ENCODE measurements at places on chromosomes 16 and 17.

- DNase-seq: no peak
Observed at GRCh38 chr17:32794533-32795246, 82.2 kb downstream of the MYO1D start.

DNA sequence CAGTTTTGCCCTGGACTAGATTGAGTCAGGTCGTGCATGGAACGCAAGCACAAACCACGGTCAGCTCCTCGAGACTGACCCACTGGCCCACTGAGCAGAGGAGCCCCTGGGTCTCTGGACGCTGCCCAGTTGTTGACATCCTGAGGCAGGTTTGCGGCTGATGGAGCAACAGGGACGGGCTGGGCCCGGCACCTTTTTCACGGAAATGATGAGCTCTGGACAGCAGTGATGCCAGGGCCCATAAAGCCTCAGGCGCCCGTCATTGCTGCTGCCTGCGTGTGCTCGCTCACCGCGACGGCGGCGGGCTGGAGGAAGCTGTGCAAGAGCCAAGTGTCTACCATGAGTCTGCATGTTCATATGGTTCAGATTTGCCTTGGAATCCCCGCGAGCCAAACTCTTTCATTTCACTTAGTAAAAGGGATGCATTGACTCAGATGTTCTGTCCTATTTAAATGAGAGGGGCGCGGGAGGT lies 30.8 kb upstream of the CRISPLD2 start:
- no peak for DNase-seq

- DNase-seq: no peak
Observed at GRCh38 chr16:27720731-27721530, 171.0 kb downstream of the KATNIP start.

GRCh38 chr17:46984341-46984740 lies 5.3 kb upstream of the RPRML start:
- DNase-seq: no peak

DNA sequence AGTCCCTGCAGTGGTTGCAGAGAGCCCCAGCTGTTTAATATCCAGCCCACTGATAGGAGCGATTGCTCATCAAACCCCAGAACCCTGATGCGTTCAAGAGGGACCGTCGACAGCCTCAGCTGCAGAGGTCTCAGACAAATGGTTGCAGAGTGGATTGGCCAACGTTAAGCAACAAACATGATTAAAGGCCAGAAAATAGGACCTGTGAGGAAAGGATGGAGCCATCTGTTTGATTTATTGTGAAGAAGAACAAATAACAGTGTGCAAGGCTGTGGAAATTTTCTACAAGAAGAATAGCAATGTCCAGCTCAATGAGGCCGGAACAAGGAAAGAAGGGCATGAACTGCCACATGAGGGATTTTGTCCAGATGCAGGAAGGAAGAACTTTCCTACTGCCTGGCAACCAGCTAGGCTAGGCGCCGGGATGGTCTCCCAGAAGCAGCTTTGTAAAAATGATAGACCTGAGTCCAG lies 138.4 kb upstream of the DNAH9 start:
- no peak for DNase-seq

GRCh38 chr17:64219571-64219970 lies 43.5 kb downstream of the TEX2 start:
- DNase-seq: no peak

GRCh38 chr17:69286257-69286656 lies 40.7 kb downstream of the ABCA5 start:
- no peak for DNase-seq

DNA sequence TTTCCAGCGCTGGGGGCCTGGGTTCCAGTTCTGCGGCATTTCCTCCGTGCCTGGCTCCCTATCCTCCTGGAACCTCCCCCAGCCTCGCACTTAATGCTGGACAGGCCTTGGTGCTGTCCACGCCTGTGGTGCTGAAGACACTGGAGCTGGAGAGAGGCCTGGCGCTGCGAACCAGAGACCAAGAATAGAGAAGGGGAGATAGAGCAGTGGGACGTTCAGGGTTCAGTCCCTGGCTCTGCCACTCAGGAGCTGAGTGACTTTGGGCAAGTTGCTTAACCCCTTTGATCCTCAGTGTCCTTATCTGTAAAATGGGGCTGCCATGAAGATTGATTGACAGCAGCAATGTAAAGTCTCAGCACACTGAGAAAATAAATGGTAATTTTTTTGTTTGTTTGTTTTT lies 11.9 kb downstream of the SBK1 start:
- no peak for DNase-seq

DNA sequence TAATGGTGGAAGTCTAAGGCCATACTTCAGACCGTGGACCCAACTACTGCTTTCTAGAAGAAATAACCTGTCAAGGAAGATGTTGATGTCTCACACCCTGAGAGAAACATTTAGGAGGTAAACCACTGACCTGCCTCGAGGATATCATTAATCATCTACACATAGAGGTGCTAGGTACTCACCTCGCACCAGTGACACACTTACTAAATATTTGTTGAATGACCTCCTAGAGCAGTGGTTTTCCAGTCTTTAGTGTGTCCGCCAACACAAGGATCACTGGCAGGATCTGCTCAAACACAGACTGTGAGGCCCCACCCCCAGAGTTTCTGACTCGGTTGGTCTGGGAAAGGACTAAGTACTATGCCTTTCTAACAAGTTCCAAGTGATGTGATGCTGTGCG lies 197.4 kb upstream of the CACNG5 start:
- DNase-seq: no peak

GRCh38 chr17:77742579-77742978 lies 215.9 kb upstream of the TNRC6C start:
- DNase-seq: no peak

GRCh38 chr17:64148699-64149098 lies 18.8 kb upstream of the ERN1 start:
- no peak for DNase-seq

DNA sequence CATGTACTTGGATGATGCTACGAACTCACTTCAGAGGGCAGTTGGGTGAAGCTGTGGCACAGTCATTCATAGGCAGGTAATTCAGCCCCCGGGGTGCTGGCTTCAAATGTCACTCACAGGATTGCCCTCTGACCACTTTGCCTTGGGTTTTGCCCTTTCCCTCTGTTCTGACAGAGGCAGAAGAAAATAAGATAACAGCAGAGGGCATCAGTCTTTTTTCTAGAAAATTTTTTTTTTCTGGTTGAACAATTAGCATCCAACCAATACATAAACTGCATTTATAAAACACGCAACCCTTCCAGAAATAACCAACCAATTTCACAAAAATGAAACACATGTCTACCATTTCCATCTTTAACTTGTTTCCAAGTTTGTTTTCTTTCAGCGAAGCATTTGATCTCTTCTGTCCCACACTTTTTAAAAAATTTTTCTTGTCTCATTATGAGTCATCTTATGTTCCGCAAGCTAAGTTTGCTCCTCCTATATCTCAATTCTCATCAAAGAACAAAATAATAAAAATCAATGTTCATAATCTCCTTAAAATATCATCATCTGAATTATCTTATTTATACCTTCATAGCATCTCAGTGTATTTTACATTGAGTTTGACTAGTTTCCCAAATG lies 15.6 kb downstream of the NACA2 start:
- DNase-seq: no peak

- no peak for DNase-seq
Observed at GRCh38 chr16:56848029-56848936, 16.7 kb upstream of the SLC12A3 start.

- DNase-seq: peak; percentile 93
Observed at GRCh38 chr16:728131-728889, 1.4 kb downstream of the HAGHL start.

DNA sequence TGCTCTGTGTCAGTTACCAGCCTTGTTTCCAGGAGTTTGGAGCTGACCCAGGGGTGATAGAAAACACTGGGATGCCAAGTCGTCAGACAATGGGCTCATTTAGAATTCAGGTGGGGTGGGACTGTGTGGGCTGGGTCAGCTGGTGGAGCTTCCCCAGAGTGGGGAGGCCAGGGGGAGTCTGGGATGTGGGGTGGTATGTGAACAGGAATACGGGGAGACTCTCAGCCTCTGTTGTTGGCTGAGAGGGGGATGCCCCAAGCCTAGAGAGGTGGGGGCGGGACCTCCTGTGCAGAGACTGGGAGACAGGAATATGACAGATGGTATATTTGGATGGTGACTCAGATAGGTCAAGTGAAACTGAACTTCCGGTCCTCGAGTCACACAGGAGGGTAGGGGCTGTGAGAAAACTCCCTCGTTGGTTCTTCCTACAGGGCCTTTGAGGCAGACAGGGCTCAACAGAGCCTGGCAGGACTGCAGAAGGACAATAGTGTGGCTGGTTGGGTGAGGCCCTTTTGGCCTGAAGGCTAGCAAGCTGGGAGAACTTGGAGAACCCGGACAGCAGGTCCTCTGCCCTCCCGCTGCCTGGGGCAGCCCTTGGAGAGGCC lies 23.7 kb downstream of the CDH1 start:
- peak; percentile 66 for DNase-seq

DNA sequence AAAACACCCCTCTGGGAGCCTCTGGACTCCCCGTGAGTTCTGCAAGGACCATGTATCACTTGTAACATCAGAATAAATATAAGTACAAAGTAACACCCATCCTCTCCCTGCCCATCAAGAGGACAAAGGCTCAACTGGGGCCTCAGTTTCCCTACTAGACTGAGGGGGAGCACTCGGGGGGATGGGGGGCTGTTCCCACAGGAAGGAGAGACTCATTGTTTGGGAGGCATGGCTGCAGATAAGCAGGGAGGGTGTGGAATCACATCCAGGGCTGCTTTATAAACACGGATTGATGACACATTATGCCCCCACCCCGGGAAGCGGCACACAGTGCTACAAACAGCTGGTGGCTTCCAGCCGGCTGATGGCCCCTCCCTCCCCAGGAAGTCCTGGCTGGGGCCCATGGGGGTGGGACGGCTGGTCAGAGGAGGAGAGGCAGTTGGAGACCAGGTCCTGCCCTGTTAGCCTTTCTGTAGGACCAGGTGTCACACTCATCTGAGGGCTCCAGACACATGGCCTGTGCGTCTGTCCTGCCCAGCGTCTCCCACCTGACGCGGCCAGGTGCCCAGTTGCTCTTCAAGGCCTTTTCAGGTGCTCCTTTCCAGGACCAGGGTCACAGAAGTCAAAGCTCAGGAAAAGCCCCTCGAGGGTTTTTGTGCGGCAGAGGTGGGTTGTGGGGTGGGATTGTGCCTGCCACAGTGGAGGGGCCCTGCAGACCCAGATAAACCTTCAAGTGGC lies 1.3 kb upstream of the MPG start:
- peak; percentile 71 for DNase-seq

DNA sequence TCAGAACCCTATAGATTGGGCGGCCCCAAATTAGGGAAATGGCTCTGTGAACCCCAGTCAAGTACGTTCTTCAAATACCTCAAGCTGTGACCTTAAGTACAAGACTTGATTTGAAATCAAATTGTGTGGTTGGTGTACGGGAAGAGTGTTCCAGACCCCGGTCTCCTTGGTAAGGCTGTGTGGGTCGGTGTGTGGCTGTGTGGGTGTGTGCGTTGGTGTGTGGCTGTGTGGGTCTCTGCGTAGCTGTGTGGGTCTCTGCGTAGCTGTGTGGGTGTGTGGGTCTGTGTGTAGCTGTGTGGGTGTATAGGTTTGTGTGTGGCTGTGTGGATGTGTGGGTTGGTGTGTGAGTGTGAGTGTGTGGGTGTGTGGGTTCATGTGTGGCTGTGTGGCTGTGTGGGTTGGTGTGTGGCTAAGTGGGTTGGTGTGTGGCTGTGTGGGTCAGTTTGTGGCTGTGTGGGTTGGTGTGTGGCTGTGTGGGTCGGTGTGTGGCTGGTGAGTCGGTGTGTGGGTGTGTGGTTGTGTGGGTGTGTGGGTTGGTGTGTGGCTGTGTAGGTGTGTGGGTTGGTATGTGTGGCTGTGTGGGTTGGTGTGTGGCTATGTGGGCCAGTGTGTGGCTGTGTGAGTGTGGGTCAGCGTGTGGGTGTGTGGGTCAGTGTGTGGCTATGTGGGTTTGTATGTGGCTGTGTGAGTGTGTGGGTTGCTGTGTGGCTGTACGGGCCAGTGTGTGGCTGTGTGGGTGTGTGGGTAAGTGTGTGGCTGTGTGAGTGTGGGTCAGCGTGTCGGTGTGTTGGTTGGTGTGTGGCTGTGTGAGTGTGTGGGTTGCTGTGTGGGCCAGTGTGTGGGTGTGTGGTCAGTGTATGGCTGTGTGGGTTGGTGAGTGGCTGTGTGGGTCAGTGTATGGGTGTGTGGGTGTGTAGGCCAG lies 238.7 kb upstream of the ZFHX3 start:
- no peak for DNase-seq

- DNase-seq: no peak
Observed at GRCh38 chr16:18024611-18025010, 311.9 kb downstream of the NPIPA8 start.

DNA sequence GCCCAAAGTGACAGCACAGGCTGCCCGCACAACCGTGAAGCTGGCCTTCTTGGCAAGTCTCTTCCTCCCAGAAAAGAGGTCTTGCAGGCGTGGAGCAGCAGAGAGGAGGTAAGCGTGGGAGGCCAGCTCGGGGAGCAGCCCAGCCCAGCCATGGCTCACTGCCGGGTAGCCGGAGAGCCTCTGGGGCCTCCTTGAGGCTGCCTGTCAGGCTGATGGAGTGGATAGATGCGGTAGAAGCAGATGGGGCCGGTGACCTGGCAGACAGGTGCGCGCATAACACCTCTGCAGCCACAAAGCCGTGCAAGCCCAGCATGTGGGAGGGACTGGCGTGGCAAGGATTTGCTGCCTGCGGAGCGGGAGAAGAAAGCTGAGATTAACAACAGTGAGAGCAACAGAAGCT lies 17.1 kb upstream of the DOK4 start:
- no peak for DNase-seq

- DNase-seq: no peak
Observed at GRCh38 chr17:43719578-43719977, 39.0 kb downstream of the SOST start.

- peak; percentile 17 for DNase-seq
Observed at GRCh38 chr17:49997301-49997650, 2.3 kb upstream of the DLX3 start.

DNA sequence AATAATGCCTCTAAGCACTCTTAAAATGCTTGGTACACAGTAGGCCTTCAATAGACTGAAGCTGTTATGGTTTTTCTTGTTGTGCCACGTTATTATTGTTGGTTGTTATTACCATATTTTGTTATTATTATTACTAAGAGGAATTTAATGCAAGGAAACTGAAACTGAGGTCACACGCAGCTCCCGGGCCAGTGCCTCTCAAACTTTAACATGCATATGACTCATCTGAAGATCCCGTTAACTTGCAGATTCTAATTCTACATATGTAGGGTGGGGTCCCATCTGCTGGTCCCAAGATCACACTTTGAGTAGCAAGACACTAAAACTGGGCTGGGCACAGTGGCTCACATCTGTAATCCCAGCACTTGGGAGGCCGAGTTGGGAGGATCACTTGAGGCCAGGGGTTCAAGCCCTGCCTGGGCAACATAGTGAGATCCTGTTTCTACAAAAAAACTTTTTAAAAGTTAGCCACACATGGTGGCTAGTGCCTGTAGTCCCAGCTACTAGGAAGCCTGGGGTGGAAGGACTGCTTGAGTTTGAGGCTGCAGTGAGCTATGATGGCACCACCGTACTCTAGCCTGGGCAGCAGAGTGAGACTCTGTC lies 888 bp downstream of the ACSM5 start:
- DNase-seq: peak; percentile 48
